Naive B cell (primary cell): ENCODE measurements at places on chromosomes 5 and 9. TPM values are rescaled to one million over a fixed set of nuclear protein-coding genes. Genes with fewer than 3 reads are reported as not detected.
A peak's percentile ranks its signal among the peaks of the same experiment; 100 is the strongest.

DNA sequence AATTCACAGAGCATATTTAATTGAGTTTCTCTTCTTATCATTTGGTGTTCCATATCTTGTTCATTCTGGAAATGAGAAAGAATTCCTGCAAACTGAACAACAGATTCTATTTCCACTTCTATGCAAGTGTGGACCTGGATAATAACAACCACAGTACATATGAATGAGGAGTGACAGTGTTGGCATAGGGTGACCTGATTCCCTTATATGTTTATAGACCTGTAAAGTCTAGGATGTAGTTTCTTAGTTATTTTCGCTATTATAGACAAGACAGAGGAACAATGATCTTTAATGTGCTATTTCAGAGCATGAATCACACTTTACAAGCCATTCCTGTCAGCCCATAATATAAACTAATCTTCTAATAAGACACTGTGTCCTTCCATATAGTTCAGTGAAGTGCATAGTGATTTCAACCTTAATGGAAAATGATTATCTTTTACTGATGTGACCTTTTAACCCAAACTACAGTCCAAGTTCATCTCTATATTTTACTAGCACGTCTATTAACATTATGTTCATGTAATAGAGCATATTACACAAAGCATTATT, 88.2 kb upstream of the FAM174A start:
- no peak for DNase-seq

DNA sequence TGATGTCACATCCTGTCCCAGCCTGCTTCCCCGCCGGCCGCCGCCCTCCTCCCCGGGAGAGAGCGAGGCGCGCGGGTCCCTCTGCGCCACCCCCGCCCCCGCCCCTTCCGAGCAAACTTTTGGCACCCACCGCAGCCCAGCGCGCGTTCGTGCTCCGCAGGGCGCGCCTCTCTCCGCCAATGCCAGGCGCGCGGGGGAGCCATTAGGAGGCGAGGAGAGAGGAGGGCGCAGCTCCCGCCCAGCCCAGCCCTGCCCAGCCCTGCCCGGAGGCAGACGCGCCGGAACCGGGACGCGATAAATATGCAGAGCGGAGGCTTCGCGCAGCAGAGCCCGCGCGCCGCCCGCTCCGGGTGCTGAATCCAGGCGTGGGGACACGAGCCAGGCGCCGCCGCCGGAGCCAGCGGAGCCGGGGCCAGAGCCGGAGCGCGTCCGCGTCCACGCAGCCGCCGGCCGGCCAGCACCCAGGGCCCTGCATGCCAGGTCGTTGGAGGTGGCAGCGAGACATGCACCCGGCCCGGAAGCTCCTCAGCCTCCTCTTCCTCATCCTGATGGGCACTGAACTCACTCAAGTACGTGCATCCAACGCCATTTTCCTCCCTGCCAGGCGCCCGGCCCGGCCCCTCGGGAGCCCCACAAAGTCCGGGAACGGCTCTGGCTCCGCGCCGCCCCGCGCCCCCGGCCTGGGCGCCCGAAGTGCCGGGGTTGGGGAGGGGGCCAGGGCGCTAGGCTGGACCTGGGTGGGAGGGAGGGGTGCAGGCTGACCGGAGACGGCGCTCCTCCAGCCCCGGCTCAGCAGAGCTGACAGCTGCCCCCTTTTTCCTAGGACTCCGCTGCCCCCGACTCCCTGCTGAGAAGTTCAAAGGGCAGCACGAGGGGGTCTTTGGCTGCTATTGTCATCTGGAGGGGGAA, 12.0 kb upstream of the OLFM1 start:
- no peak for DNase-seq

- no peak for DNase-seq
Observed at GRCh38 chr9:133832877-133833276, 94.7 kb upstream of the SARDH start.

GRCh38 chr5:181204826-181205760, at the start of gene TRIM7:
TSS of gene TRIM7 (minus strand) at chr5:181205196. CDS start at chr5:181205110, 86 bp downstream.
- peak; percentile 15 for DNase-seq

The OBP2B gene
- polyA plus RNA-seq, result not detected

The TRPM6 gene
- not detected for polyA plus RNA-seq
